ENCODE measurements at places on chromosomes 11 and 22.

DNA sequence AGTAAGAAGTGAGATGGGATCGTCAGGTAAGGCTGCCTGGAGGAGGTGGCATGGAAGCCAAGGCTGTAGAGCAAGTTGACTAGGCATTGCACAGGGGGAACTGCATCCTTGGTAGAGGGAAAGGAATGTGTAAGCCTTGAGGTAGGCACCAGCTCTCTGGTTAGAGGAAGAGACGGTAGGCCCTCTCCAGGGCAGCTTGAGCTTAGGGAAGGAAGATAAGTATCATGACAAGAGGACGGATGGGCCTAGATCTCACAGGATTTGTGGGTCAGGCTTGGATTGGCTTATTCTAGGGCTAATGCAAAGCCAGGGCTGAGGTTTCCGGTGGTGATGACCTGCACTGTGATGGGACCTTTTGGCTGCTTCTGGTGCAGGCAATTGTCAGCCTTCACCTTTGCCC, 1035.8 kb downstream of the TBC1D22A start:
- no peak for DNase-seq

GRCh38 chr22:46050451-46050845, 73.5 kb upstream of the WNT7B start:
- no peak for DNase-seq

DNA sequence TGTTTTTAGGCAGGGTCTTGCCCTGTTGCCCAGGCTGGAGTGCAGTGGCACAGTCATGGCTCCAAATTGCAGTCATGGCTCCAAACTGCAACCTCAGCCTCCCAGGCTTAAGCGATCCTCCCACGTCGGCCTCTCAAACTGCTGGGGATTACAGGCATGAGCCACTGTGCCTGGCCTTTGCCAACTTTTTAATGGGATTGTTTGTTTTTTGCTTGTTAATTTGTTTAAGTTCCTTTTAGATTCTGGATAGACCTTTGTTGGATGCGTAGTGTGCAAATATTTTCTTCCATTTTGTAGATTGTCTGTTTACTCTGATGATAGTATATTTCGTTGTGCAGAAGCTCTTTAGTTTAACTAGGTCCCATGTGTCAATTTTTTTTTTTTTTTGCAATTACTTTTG, 10.0 kb upstream of the SCGB1D1 start:
- DNase-seq = no peak

DNA sequence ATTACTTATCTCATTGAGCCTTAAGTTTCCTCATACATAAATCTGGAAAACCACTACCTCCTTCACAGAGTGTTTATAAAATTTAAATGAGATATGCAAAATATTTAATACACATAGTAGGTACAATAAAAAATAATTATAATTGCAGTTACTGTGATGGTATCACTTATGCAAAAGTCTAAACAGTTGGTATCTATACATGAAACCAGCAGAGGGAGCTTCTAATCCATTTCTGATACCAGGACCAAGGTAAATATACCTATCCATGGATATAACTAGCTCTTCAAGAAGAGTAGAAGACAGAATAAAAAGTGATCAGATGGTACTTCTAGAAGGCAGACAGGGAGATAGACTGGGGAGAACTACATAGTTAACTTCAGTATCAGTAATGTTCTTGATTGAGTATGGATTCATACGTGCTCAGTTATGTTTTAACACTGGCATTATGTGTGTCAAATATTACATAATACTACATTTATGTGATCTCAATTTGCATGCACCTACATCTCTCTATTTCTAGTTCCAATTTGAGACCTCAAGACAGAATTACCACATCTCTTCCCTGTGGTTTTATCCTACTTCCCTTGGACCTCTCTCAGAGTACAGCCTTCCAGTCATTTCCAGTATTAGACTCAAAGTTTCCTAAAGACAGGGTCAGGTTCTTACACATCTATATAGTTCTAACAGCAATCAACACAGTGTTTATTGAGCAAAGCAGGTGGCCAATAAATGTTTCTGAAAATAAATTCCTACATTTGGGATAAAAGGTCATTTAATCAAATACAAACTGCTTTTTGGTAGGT, 13.7 kb upstream of the TSG101 start:
- peak; percentile 68 for DNase-seq

DNA sequence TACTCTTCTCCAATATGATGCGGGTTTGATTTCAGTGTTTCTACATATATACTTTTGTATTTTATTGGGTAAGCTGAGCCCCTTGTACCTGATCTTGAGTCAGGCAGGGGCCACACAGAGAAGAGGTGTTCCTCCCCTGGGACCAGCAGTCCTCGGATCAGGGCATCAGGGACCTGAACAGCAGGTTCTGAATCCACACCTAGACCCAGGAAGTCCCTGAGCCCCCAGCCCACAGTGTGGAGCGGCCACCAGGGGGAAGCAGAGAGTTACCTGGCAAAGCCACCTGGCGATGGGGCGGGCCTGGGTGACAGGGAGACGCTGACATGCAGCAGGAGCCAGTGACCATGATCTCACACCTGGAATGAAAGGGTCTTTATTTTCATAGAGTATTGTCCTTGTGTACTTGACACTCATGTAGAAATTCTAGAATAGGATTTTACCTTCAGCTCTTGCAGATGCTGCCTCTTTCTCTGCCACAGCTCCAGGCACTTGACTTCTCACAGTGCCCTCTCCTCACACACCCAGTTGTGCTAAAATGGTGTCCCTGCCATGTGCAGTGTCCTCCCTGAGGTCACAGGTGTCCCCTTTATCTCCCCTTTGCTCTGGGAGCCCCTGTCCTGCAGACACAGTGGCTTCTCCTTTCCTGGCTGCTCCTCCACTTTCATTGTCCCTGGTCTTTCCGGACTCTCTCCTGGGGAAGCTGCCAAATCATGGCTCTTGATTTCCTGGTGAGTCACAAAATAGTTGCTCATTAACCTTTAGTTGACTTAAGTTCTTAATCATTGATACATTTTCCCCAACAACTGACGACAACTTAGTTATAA, 48.5 kb downstream of the GGTLC2 start:
- DNase-seq = peak; percentile 67

GRCh38 chr11:57903441-57904123, 120.1 kb upstream of the OR9Q1 start:
- DNase-seq = peak; percentile 56

DNA sequence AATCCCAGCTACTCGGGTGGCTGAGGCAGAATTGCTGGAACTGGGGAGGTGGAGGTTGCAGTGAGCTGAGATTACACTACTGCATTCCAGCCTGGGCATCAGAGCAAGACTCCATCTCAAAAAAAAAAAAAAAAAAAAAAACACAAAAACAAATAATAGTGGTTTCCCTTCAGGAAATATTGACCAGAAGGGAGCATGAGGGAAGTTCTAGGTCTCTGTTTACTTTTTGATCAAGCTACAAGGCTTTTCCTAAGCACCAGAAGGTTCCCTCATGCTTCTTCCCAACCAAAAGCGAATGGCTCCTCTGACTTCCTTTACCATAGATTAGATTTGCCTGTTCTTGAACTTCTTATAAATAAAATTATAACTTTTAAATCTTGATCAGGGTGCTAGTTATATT, 18.3 kb downstream of the MYO18B start:
- DNase-seq = no peak

DNA sequence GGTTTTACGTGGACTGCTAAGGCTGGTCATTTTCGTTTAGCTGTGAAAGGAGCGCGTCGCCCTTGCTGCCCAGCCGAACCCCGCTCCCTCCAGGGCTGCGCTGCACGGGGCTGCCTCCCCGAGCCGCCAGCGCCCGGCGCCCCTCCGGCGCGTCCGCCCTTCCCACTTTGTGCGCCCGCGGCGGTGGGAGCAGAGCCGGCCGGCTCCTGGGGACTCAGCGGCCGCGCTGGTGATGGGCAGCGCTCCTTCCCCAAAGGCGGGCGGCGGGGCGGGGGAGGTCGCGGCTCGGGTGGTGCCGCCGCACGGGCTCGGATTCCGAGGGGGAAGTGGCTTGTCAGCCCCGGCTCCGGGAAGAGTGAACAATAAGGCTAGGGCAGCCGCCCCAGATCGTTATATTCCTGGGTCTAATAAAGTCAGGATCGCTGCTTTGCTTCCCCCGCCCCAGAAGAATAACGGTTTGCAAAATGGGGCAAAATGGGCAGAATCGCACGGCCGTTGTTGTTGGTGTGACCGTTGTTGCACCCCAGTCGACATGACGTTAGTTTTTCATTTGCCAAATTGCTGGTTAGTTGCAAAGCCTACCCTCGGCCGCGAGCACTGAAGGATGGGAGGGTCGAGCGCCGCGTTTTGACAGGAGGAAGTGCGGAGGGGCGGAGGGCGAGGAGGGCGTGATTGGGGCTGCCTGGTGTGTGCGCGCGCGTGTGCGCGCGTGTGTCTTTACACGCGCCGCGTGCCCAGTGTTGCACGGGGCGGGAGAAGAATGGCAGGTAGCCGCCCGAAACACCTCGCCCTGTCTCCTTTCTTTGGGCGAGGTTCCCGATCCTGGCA, 745 bp downstream of the NCAM1 start:
- no peak for DNase-seq

DNA sequence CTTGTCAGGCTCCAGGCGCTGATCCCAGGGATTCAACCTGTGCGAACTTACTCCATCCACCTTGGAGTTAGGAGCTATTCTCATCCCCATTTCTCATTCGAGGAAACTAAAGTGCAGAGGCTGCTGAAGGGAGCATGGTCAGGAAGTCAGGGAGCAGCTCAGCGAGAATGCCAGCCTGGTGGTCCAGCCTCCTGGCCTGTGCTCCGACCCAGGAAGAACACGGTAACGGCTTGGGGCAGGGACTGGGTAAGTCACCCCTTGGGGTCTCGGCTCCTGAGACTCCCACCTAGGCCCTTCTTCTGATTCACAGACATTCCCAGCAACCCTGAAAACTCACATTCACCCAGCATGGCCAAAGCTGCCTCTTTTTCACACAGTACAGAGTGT, 132.8 kb downstream of the CRYBB2 start:
- DNase-seq = no peak

GRCh38 chr11:113177671-113178070, 136.7 kb upstream of the TTC12 start:
- DNase-seq = no peak

- no peak for DNase-seq
These were observed 160.8 kb upstream of the NECTIN1 start for GRCh38 chr11:119889728-119890280.

DNA sequence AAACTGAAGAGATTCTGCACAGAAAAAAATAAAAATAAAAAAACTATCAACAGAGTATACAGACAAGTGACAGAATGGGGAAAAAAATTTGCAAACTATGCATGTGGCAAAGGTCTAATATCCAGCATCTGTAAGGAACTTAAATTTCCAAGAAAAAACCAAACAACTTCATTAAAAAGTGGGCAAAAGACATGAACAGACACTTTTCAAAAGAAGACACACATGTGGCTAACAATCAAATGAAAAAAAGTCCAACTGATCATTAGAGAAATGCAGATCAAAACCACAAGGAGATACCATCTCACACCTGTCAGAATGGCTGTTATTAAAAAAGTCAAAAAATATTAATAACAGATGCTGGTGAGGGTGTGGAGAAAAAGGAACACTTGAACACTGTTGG, 64.3 kb downstream of the APIP start:
- DNase-seq = no peak

DNA sequence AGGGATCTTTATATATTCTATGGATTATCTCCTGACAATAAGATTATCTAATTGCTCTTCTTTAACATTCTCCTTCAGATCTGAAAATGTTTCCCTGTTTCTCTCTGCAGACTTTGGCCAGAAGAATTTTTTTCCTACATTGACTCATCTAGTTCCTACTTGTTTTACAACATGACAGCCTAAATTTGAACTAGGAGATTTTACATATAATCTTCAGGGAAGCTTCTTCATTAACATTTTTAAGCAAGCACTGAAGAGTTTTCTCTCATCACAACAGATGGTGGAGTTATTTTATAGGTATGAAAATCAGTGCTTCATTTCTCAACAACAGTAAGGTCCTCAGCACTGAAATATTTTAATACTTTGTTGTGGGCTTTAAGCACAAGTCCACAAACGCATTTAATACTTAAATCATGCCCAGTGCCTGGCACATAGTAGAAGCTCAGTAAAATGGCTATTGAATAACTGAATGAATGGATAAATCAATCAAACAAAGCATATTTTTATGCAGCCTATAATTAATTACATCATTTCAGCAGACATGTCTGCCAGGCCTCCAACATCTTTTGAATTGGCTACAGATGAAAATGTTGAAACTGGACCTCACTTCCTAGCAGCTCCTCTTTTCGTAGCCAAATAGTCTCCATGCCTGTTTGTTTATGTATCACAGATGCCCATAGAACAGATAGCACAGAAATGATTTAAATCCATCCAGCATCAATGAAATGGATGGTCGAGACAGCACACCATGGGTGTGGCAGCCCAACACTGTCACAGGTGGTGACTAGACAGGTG, 117.3 kb upstream of the POU2AF2 start:
- no peak for DNase-seq

- DNase-seq = no peak
These were observed 31.4 kb downstream of the LRFN4 start for GRCh38 chr11:66888282-66888681.

DNA sequence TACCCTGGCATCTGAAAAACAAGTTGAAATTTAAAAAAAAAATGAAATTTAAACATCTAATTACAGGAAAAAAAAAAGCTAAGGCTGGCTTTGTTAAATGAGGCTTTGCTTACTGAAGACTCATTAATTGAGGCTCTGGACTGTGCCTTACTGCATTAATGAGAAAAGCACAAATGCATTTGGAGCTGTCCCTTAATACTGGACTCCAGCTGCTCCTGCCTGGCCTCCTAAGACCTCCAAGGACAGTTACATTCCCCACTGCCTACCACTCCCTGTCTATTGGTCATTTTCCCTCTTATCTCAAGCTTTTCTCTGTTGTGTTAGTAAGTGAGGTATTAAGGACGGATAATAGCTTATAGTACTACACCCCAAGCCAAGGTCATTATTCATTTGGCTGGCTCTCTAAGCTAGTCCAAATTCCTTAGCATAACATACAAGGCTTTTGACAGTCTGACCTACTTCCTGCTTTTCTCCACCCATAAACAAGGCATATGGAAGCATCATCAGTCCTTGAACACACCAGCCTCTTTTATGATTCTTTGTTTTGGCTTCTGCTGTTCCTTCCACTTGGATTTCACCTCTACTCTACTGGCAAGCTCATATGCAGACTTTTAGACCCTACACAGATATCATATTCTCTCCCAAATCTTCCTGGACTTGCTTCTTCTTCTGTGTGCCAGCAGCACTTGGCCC, 62.5 kb downstream of the USP35 start:
- no peak for DNase-seq

DNA sequence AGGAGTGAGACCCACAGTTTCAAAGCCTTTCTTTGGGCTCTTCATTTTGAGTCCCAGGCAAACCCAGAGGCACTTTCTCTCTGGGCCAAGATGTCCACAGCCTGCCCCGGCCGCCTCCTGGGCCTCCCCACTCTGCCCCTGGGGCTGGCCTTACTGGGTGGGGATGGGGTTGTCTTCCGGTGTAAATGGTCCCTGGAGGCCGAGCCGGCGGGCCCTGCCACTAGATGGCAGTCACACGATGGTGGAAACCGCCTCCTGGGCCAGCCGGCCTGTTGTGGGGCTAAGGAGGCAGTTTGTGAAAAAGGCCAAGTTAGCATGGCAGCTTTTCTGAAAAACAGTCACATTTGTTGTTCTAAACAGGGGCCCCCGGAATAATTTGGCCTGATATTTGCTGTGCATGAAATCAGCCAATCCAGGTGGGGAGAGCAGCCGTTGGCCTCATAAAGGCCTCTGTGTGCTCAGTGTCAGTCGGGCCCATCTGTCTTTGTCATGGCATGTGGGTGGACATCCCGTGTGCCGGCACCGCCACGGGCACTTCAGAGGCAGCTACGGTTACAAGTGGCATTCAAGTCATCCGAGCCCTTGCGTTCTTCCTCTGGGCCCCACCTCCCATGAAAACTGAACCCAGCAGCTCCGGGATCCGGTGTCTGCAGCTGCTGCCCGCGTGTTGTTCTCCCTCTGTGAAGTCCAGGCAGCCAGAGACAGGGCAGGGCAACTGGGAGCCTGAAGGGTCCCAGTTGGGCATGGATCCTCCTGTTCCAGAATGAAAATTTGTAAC, 6.5 kb downstream of the MRPL23 start:
- no peak for DNase-seq
